ENCODE measurements at places on chromosomes 1 and 21.

DNA sequence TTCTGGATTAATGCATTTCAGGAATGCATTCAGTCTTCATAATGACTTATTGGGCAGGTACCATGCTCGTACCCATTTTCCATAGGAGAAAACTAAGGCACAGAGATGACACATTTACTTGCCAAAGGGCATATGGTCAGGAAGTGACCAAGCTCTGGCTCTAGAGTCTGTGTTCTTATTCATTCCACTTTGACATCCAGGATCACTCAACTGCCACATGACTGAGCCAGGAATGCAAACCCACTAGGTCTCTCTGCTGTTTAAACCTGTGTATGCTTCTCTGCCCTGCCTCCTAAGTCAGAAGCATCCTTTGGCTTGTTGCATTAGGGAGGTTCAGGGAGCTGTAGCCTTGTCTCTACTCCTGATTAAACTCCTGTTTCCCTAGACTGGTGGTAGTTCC lies 7.5 kb downstream of the KAZN start:
- DNase-seq: no peak

GRCh38 chr21:35475762-35476161 lies 426.7 kb upstream of the RUNX1 start:
- no peak for DNase-seq

DNA sequence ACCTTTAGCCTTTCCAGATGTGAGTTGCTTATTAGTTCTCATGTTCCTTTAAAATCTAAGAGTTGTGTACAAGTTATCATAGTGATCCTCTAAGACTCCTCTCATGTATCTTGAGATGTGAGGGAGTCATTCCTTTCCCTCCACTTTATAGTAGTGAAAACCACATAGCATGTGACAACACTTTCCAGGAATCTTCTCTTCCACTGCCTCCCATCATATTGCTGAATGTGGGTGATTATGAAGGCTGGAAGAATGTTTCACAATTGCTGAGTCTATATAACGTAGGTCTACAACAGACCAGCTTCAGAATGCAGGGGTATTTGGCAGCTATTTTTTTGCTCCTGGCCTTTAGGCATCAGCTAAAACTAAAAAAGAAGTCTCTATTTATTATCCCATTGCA lies 44.7 kb upstream of the LRRC7 start:
- no peak for DNase-seq

- no peak for DNase-seq
These were observed 31.2 kb upstream of the RGL1 start for GRCh38 chr1:183773482-183774274.

DNA sequence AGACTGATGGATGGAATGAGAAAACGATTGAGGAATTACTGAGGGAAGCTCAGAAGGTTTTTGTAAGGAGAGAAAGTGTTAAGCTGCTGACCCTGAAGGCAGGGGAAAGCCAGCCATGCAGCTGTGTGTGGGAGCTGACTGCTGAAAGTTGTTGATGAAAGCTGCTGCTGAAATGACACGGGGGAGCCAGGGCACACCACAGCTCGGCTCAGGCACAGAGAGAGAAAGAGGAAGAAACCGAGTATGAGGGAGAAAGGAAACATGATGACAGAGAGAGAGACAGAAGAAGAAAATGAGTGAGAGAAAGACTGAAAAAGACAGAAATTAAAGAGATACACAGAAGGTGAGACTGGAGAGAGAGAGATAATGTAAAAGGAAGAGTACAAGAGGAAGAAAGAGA lies 115.5 kb downstream of the LRRC53 start:
- DNase-seq: no peak

DNA sequence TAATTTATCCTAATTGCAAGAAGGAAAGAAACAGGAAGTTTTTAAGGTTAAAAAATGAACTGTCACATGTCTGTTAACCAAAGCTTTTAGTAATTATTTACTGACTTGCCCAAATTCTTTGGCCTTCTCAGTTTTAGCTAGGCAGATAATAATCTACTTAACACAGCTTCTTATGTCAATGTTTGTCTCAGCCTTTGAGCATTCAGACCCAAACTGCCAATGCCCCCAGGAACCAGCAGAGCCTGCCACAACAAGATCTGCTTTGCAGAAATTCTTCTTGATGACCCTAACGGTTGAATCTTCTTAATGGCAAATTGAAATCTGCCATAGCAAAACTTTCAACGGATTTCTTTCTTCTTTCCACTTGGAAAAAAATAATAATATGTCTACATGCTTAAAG lies 792.4 kb upstream of the ADGRL2 start:
- DNase-seq: no peak

GRCh38 chr1:248805876-248806275 lies 19.8 kb downstream of the SH3BP5L start:
- DNase-seq: no peak

GRCh38 chr1:229888561-229889001 lies 178.5 kb upstream of the GALNT2 start:
- no peak for DNase-seq

GRCh38 chr21:21439761-21440160 lies 441.6 kb downstream of the NCAM2 start:
- DNase-seq: no peak
